ENCODE measurements at places on chromosomes 6 and 20.

DNA sequence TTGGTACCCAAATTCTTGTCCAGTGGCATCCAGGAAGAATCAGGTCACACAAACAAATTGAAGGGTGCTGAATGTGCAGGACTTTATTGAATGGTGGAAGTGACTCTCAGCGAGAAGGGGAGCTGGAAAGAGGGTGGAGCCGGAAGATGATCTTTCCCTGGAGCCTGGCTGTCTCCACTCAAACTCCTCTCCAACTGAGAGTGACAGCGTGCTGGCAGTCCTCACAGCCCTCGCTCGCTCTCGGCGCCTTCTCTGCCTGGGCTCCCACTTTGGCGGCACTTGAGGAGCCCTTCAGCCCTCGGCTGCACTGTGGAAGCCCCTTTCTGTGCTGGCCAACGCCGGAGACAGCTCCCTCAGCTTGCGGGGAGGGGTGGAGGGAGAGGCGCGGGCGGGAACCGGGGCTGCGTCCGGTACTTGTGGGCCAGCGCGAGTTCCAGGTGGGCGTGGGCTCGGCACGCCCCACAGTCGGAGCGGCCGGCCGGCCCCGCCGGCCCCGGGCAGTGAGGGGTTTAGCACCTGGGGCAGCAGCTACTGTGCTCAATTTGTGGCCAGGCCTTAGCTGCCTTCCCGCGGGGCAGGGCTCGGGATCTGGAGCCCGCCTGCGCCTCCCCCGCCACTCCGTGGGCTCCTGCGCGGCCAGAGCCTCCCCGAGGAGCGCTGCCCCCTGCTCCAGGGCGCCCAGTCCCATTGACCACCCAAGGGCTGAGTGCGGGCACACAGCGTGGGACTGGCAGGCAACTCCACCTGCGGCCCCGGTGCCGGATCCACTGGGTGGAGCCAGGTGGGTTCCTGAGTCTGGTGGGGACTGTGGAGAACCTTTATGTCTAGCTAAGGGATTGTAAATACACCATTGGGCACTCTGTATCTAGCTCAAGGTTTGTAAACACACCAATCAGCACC lies 26.7 kb upstream of the MBOAT1 start:
- DNase-seq: no peak

DNA sequence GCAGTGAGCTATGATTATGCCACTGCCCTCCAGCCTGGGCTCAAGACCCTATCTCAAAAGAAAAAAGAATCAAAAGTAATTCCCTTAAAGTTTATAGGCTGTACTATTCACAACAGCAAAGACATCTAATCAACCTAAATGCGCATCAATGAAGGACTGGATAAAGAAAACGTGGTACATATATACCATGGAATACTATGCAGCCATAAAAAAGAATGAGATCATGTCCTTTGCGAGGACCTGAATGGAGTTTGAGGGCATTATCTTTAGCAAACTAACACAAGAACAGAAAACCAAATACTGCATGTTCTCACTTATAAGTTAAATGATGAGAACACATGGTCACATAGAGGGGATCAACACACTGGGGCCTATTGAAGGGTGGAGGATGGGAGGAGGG lies 16.7 kb downstream of the ZNFX1 start:
- DNase-seq: no peak

DNA sequence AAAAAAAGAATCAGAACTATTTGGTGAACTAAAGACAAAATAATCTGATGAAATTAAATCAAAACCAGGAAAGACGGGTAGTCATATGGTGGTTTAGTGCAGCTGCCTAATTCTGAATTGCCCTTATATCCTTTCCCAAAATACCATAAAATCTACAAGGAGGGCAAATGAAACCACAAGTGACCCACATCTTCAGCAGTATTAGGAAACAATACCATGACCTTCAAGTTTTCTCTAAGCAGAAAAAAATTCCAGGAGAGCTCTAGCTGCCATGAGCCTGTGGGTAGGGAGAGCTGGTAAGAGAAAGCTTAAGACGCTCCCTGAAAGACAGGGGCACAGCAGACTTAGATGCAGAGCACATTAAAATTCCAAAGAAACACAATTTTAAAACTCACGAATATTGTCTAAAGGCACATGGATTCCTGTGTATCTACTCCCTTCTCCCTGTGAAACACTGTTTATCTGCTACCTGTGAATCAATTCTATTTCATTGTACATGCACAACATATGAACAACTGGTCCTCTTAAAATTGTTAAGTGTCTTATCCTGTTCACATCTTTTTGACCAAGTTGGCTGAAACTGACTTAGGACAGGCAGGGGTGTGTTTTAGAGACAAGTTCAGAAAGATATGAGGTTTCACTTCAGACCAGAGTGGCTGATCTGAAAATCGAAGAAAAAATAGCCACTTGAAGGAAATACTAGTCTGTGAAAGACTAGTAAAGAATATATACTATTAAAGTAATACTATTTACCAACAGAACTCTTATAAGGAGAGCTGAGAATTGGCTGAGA lies 153.6 kb upstream of the SHLD1 start:
- no peak for DNase-seq

- DNase-seq: no peak
Observed at GRCh38 chr6:37311741-37312473, 41.9 kb upstream of the RNF8 start.

GRCh38 chr20:32304131-32304746 lies 26.8 kb downstream of the KIF3B start:
- no peak for DNase-seq

GRCh38 chr20:60036746-60037499 lies 78.7 kb downstream of the CDH26 start:
- no peak for DNase-seq

GRCh38 chr20:3785240-3786125 lies 1.1 kb downstream of the CENPB start:
- DNase-seq: no peak

DNA sequence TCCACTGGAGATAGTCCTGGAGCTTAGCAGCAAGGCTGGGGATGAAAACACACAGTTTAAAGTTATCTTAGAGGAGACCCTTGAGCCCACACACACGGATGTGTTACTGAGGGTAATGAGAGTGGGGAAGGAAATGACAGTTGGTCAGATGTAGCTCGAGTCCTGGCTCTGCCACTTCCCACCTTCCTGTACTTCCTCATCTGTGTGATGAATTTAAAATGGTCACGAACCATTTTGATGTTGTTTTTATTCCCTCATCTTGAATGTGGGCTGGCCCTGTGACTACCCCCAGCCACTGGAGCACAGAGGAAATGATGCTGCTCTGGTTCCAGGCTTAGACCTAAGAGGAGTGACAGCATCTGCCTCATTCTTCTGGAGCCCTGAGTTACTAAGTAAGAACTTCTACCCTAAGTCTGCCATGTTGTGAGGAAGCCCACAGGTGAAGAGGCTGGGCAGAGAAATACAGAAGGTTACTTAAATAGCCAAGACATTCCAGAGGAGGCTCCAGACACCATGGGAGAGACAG lies 141.2 kb downstream of the NRN1 start:
- no peak for DNase-seq

DNA sequence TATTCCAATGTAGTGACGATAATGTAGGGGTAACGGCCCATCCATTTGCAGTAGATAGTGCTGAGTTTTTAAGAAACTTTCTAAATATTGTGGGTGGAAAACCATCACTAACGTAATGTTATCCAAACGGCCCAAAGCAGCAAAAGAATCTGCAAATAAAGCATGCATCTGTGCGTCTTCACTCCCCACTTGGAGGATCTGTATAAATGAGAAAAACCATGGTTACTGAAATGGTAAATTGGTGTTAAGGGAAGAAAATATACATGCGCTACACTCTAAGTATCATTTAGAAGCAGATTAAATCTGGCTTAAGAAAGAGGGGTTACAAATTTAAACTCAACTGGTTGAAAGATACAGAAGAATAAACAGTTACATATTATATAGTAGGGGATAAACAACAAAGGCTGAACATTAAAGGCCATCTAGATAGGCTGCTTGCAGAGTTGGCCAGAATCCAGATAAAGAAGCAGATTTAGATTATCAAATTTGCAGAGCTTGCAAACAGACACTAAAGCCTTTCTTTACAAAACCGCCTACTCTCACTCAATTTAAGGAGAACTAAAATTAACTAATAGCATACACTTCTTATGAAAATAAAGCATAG lies 93.3 kb downstream of the SESN1 start:
- DNase-seq: no peak

DNA sequence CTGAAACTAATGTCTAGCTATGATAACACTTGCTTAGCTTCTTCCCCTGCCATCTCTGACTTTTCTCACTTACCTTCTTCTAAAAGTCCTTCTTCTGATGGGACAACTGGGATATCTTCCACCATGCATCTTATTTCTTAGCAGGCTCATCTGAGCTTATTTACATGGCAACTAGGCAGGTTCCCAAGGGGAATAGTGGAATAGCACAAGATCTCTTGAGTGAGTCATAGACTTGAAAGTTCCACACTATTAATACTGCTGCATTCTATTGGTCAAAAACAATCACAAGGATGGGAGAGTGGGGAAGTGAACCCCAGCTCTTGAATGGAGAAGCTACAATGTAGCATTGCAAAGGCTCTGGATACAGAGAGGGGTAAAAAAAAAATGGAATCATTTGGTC lies 142.1 kb downstream of the HAO1 start:
- DNase-seq: no peak

Measured in NCI-H526 (cell line).